ENCODE measurements at places on chromosomes 1 and 21.

GRCh38 chr1:224640018-224640417 lies 23.9 kb downstream of the CNIH3 start:
- DNase-seq: no peak

DNA sequence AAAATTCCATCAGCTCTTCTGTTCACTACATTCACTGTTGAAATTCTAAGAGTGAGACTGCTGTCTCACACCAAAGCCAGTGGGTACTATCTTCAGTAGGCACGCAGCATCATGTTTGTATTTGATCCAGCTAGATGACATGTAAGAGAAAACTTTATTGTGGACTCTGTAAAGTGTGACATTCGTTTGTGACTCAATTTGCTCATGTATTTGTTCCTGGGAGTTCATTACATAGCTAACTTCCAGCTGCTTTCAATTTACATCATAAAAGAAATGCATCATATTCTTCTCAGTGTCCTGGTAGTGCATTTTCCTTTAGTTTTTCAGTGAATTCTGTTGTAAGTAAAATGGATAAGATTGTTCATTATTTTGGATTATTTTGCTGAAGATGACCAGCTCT lies 31.4 kb downstream of the CTH start:
- no peak for DNase-seq

GRCh38 chr1:234246638-234247116 lies 126.6 kb upstream of the COA6 start:
- DNase-seq: no peak

GRCh38 chr1:223473601-223474344 lies 80.6 kb downstream of the CCDC185 start:
- DNase-seq: no peak

GRCh38 chr1:225446981-225447615 lies 19.3 kb upstream of the LBR start:
- no peak for DNase-seq

DNA sequence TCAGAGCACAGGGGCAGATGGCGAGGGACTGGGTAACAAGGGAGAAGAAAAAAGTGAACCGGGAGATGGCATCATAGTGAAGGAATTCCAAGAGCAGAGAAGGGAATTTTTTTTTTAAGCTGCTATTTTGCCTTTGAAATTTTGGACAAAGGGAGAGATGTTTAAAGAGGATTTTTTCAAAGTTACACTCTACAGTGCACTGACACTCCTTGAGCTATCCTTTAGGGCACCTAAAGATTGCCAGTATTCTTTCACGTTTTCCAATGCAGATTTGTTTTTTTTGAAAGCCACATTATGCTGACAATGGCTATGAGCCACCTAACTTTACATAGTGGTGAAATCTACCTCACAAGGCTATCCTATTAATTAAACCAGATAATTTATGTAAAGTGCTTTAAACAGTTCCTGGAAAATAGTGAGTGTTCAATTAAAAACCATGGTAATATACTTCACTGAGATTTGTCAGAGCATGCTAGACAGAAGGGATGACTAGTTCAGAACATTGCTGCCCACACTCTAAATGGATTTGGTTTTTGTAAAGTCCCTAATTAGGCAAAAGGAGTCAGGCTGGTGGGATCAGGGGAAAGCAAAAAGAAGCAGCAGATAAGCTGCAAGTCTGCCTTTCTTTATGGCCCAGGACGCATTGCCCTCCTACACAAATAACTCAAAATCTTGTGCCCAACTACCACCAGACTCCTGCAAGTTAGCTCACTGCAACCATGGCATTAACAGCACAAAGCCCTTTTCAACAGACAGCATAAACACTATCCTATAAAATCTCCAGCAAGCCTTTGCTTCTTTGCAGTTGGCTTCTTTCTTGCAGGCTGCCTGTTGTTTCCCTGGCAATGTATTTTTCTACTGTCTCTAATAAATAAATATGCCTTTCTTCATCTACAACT lies 53.9 kb downstream of the PRDX6 start:
- no peak for DNase-seq

DNA sequence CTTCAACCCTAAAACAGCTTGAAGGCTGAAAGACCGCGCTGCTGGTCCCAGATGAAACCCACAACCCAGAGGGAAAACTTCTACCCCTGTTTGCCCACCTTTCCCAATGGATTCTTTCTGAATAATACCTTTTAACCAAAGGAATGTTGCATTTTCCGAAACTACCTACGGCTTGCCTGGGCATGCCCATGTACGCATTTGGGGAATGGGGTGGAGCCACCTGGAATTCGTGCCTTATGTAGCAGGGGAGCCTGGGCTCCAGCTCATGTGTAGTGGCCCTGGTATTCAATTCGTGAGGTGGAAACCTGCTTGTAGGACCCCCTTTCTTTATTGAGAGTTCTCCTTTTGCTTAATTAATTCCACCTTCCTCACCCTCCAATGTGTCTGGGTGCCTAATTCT lies 256.6 kb upstream of the RGS18 start:
- DNase-seq: no peak

- no peak for DNase-seq
Measured at GRCh38 chr1:205316161-205316566, 5.4 kb downstream of the NUAK2 start.

DNA sequence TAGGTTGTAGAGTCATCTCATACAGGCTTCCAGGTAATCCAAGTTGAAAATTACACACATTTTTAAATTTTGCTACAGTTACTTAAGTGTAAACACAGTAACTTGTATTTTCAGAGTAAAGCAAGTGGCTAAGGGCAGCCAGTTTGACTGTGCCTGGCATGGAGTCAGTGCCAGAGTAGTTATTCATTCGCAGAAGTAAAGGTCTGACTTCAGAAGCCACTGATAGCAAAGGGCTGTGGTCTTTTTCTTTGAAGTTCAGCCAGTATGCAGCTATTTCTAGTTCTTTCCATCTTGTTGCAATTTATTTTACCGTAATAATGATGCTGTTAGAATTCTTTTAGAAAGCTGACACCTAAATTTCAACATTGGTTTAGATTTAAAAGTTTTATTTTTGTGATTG lies 9.4 kb downstream of the TMEM50A start:
- DNase-seq: no peak

DNA sequence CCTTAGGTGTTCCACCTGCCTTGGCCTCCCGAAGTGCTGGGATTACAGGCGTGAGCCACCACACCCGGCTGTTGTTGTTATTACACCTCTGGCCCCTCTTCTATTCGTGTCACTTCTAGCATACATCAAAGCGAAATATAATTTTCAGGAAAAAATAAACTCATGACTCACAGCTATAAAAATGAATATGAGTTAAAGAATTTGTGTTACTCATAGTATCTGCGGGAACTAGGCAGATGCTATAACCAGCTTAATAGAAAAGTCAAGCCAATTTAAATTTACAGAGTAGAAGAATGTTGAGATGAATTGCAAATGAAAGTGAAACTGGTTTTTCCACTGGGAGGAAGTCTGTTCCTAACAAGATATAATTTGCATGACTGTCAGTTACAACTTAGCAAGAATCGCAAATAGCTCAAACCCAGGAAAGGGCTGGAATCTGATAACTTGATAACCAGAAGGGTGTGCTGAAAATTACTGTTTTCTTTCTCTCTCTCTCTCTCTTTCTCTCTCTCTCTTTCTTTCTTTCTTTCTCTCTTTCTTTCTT lies 11.2 kb downstream of the OR2W3 start:
- no peak for DNase-seq

DNA sequence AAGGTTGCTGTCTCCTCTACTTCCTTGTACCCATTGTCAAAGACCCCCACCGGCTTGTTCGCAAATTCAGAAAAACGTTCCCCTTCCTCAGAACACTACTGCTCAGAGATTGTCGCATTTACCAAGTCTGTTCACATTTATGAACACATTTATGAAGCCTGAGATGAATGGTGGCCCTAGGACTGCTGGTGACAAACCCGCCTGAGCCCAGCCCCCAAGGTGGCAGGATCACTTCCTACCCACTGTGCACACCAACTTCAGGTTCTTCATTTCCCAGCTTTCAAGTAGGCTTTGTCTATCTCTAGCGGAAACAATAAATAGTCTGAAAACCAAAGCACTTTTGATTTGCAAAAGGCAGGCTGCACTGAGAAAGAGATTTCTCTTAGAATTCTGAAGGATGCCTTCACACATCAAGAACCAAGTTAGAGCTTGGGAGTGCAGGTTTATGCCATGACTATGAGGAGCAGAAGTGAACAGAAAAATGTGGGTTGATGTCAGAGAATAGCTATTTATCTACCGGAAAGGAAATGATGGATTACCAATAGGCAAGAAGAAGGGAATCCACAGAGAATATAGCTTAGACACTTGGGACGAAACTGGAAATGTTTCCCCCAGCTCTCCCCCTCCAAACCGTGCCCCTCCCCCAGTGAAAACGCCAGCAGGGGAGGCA lies 200.5 kb downstream of the TOMM20 start:
- DNase-seq: no peak

GRCh38 chr1:97693601-97694000 lies 227.2 kb downstream of the DPYD start:
- no peak for DNase-seq

- no peak for DNase-seq
Measured at GRCh38 chr1:94515296-94515947, 26.1 kb downstream of the F3 start.

DNA sequence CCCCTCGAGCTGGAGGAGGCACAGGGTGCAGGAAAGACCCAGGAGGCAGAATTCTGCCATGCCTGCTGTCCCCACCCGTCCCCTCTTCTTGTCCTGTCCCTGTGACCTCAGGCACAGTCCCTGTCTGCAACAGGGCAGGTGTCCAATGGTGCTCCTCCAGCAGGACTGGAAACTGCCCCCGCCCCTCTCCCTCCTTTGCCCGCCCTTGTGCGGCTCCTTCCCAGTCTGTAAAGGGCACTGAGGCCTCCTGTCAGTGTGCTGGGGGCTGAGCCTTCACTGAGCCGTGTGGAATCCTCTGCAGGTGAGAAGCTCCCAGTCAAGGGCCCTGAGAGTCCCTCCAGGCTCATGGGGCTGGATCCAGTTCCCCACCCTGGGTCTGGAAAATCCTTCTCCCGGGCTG lies 28.9 kb downstream of the PRDM16 start:
- no peak for DNase-seq

DNA sequence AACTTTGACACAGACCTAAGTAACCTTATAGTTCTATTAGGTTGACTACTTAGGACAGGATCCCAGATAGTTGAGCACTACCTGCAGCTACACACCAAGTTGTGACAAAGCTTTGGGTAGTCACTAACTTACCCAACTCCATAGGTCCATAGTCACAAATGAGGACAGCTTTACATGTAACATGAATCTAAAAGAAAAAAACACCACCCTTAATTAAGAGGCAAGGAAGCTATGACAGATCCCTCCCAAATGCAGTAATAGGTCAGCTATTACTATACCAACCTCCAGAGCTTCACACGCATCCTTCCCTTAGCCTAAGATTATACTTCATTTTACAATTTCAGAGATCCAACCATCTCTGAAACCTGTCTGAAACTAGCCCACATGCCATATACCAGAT lies 12.7 kb upstream of the RAB42 start:
- DNase-seq: no peak

GRCh38 chr1:112309499-112309898 lies 86.5 kb upstream of the CTTNBP2NL start:
- no peak for DNase-seq

DNA sequence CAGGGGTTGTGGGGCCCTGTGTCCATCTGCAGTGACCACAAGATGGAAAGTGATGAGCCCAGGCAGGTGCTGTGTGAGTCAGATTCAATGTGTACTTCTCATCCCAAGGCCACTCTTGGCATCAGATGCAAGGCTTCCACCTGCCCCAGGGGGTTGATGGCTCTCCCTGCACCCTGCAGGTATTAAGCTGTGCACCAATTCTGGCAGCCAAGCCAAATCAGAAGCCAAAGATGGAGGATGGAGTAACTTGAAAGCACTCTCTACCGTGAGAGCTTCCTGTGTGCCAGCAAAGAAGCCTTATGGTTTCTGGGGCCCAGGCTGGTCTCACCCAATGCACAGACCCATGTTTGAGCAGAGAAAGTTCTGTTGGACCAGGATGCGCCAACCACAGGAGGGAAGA lies 44.3 kb upstream of the TENT5C start:
- no peak for DNase-seq

DNA sequence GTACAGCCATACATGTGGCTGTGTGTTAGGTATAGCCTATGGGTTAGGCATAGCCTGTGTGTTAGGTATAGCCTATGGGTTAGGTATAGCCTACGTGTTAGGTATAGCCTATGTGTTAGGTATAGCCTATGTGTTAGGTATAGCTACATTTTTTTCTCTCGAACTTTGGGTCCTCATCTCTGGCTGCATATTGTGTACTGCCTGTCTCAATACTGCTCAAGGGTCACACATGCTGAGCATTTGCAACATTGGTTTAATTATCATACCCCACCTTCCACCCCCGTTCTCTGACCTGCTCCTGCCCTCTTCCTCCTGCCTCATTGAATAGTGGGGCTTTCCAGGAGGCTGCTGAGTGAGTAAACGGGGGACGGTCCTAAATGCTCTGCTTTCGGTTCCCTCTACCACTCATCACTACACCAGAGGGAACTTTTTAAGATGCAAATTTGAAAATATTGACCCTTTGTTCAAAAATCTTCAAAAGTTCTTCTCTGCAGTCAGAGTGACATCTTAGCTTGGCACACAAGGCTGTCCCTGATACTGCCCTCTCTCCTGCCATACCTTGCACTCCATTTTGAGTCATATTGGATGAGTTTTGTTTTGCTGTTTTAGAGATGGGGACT lies 17.8 kb downstream of the OR2B11 start:
- peak; percentile 79 for DNase-seq

DNA sequence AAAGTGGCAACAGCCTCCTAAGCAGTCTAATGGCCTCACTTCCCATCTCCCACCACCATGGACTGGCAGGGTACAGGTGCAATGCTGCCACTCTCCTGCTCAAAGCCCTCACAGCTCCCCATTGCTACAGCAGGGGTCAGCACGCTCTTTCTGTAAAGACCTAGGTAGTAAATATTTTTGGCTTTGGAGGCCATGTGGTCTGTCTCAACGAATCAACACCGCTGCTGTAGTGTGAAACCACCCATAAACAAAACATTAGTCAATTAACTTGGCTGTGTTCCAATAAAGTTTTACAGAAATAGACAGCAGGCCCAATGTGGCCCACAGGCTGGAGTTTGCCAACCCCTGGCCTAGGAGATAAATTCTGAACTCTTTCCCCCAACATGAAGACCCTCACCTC lies 44.6 kb upstream of the TMEM125 start:
- DNase-seq: no peak

DNA sequence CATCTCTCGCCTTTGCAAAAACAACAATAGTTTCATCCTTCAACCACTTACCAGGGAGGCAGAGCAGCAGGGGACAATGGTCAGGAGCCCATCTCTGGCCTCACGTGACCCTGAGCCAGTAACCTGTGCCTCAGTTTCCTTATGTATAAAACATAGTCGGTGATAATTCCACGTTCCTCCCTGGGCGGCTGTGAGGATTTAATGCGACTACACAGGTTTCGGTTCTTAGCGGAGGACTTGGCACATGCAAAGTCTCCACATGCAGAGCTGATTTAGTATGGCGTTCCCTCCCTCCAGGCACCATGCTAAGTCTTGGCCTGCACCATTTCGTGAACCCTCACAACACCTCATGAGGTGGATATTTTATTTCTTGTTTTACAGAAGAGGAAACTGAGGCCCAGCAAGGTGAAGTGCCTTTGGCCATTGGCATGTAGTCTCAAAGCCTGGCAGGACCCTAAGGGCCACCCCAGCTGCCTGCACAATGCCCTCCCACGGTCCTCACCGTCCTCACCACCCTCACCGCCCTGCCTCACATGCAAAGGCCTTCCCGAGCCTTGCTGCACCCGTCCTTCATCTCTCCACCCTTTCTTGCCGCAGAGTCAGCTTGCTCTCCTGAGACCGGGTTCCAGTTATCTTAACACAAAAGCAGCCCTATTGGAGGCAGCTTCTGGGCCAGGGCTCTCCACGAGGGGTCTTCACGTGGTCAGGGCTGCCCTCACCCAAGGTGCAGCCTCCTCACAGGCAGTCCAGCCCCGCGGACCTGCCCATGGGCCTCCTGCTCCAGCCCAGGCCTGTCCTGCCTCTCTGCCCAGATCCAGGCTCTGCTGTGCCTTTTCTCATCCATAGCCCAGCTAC lies 48.9 kb downstream of the SYF2 start:
- no peak for DNase-seq

Measured in stimulated activated naive B cell treated with anti-CD40 and anti-IgM and Interleukin-4, amounts not matched to agents 10 μg/mL and 1 μg/mL and 100 μg/mL, for 72 hours (primary cell).